ENCODE measurements at places on chromosomes 12 and 14. TPM values are rescaled to one million over a fixed set of nuclear protein-coding genes. Genes with fewer than 3 reads are reported as not detected.

The TMEM132C gene
- not detected for total RNA-seq

The WASHC4 gene
- 19.0 TPM for total RNA-seq

The KRT83 gene
- 5.4 TPM for total RNA-seq

The EEF1AKMT3 gene
- total RNA-seq: 6.1 TPM

The FKBP4 gene
- total RNA-seq: 129 TPM

The MORN3 gene
- not detected for total RNA-seq

The ARHGEF40 gene
- 12.9 TPM for total RNA-seq

The GUCY2C gene
- total RNA-seq: 0.01 TPM

The KCNH3 gene
- 2.8 TPM for total RNA-seq

The RTL1 gene
- 0.30 TPM for total RNA-seq
